Astrocyte of the spinal cord (primary cell): ENCODE measurements at places on chromosomes 7 and 10.

DNA sequence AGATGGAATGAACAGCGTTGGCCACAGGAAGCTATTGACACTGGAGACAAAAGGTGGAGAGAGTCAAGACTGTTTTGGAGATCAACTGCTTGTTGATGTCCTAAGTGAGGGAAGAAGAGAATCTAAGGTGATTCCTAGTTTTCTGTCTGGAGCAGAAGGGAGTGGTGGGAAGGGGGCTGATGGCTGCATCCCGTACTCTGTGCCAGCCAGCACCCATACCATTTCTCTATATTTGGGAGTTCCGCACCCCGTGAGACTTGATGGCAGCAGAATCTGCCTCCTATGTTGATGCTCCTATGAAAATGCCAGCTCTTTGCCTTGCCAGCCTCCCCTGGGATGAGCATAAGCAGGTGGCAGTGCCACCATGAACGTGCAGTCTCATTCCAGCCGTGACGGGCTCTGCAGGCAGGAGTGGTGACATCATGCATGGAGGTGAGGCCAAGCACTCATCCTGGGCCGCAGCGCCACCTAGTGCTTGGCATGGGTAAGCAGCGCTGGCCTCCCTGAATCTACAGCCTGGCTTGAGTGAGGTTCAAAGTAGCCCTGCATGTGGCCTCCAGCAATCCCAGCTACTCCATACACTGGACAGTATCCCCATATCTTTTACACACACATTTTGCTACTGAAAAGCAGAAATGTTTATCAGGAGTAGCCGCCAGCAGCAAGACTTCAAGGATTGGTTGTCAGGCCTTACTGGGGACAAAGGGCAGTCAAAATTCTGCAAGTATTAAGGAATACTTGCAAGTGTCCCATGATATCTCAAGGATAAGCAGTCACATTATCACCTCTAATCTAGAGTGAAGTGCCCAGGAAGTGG is 43.0 kb downstream of the PODXL start:
- DNase-seq: peak; percentile 82

DNA sequence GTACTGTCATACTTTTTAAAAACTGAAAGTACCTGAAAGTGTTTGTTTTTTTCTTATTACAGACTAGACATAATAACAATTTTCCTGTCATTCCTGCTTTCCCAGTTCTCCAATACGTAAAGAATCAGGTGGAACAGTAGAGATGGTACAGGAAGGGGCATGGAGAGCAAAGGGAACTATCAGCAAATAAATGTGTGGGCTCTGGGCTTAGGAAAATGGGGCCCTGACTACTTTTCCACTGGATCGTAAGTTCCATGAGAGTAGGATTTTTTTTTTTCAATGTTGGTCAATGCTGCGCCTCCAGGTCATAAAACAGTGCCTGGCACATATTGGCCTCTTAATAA is 15.2 kb upstream of the FAS start:
- DNase-seq: no peak

- DNase-seq: no peak
Measured at GRCh38 chr10:24674892-24675632, 48.6 kb downstream of the ARHGAP21 start.

- no peak for DNase-seq
Measured at GRCh38 chr10:77562742-77563141, 74.9 kb downstream of the KCNMA1 start.

GRCh38 chr10:131004276-131004675 is 307.2 kb downstream of the TCERG1L start:
- no peak for DNase-seq

DNA sequence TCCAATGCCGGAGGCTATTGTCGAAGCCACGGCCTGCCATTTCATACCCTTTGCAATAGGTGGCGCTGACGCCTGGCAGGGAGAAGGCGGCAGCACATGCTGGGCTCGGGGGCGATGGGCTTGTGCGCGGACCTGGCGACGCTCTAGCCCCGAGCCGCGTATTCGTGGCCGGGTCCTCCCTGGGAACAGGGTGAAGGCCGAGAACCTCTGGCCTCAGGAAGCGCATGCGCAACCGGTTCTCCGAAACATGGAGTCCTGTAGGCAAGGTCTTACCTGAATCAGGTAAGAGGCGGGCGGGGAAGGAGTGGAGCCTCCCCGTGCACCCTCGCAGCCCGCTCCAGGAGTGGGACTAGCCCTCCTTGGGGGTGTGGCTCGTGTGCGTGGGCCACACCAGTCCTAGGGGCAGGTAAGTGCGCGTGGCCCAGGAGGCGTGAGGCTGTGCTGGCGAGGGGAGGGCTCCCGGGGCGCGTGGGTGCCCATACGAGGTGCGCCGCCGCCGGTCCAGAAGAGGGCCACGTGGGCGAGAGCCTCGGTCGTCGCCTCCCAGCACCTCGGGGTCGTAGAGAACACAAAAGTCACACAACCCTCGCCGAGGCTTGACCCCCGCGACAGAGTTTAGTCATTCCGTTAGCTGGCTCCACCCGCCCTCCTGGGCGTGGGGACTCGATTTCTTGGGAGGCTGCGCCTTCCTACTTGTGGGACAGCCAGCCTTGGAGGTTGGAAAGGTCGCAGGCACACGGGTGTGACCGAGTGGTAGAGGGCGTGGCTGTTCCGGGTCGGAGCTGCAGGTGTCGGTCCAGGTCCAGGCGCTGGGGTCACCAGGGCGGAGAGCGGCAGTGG is 5.6 kb upstream of the MEST start:
- no peak for DNase-seq

DNA sequence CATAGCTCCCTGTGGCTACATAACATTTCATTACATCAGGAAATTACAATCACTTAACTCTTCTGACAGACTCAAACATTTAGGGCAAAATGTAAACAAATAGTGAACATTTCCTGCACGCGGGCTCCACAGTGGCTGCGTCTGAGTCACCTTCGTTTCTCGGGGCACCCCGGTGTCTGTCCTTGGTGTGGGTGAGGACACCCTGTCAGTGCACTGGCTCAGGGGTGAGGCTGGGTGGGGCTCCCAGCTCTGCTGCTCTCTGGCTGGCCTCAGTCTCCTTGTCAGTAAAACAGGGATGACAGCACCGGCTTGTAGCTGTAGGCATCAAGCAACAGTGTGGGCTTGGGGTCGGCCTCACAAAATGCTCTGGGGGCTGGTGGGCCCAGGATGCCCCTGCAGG is 237.1 kb upstream of the SHH start:
- no peak for DNase-seq

DNA sequence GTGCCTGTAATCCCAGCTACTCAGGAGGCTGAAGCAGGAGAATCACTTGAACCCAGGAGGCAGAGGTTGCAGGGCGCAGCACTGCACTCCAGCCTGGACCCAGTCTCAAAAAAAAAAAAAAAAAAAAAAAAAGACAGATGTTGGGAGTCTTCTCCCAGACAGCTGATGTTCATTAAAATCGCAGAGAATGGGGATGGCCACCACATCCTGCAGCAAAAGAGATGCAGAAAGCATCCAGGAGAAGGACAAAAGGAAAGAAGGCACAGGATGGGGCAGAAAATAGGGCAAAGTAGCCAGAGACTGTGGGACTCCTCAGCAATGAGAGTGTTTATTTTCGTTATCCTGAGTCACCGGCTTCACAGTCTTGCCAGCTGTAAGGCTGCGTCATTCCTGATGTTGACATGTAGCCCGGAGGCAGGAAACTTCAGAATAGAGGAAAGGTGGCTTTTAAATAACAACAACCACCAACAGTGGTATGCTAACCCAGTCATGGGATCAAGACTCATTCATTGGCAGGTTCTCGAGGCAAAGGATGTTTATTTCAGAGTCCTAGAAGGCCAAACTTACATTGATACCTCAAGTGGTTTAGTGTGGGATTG is 149.5 kb upstream of the SVIL start:
- peak; percentile 99 for DNase-seq

- no peak for DNase-seq
Measured at GRCh38 chr10:42150428-42151061, 487.8 kb downstream of the ZNF33B start.

DNA sequence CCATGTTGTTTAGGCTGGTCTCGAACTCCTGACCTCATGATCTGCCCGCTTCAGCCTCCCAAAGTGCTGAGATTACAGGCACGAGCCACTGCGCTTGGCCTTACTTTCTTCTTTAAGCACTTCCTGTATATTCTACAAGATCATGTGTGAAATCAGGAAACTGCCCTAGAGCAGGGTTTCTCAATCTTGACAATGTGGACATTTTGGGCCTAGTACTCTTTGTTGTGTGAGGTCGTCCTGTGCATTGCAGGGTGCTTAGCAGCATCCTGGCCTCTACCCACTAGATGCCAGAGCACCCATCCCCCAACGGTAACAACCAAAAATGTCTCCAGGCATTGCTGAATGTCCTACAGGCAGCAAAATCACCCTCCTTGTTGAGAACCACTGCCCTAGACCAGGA is 24.7 kb downstream of the RRP12 start:
- no peak for DNase-seq

GRCh38 chr10:44118500-44118899 is 266.4 kb downstream of the CXCL12 start:
- DNase-seq: no peak

DNA sequence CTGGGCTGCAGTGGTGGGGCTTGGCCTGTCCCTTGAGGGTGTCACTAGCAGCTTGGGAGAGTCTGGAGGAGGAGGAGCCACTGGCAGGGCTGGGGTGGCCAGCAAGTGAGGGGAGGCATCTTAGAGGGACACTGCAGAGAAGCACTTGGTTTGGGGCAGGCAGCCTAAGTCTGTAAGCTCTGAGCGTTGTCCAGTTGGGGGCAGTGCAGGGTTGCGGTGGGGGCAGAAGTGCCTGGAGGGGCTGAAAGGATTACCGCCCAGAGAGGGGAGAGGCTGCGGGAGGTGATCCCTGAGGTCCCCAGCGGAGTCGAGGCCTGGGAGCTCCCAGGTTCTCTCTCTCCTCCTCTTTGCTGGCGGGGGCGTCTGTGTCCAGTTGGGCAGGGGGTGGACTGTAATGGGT is 7.4 kb downstream of the ADCYAP1R1 start:
- DNase-seq: no peak

DNA sequence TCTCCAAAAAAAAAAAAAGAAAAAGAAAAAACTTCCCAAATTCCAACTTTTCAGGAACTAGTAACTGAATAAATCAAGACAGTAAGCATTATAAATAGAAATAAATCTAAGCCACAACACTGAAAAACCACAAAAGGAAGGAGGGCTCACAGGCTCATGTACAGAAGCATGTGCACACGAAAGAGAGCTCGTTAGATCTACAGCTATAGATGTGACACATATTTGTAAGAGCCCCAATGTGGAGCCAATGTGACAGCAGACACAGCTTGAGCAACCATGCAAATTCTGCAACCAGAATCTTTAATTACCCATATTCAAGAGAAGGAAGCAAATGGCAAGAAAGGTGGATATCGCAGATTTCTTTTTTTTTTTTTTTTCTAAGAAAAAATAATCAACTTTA is 94.7 kb downstream of the SORBS1 start:
- DNase-seq: no peak

DNA sequence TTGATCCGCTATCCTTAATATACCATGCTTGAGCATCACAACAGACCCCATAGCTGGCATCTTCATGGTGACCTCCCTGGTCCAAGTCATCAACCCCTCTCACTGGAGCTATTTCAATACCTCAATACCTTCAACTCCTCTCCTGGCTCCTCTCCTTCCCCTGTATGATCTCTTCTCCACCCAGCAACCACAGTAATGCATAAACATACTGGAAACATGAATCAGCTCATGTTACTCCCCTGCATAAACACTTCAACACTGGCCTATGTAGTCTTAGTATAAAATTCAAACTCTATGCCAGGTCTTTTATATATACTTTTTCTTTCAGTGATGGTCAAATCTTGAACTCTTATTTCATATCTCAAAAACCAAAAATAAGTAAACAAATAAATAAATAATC is 31.8 kb upstream of the TMEM273 start:
- no peak for DNase-seq

DNA sequence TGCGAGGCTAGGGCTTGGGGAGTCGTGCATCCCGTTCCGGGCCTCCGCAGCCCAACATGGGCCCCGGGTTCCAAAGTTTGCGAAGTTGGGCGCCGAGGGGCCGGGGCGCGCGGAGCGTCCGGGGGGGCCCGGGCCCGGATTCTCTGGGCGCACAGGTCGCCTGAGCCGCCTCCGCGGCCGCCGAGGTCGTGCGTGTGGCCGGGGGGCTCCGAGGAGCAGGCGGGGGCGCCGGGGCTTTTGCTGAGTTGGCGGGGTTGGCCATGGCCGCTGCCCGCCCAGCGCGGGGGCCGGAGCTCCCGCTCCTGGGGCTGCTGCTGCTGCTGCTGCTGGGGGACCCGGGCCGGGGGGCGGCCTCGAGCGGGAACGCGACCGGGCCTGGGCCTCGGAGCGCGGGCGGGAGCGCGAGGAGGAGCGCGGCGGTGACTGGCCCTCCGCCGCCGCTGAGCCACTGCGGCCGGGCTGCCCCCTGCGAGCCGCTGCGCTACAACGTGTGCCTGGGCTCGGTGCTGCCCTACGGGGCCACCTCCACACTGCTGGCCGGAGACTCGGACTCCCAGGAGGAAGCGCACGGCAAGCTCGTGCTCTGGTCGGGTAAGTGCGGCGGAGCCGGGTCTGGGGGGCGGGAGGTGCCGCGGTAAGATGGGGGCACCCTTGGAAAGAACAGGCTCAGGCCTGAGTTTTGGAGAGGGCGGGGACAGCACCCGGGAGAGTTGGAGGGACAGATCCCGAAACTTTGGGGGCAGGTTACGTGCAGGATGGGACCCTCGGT is 643 bp downstream of the SMO start:
- DNase-seq: no peak

GRCh38 chr10:923844-924523 is 7.5 kb downstream of the LARP4B start:
- DNase-seq: no peak

DNA sequence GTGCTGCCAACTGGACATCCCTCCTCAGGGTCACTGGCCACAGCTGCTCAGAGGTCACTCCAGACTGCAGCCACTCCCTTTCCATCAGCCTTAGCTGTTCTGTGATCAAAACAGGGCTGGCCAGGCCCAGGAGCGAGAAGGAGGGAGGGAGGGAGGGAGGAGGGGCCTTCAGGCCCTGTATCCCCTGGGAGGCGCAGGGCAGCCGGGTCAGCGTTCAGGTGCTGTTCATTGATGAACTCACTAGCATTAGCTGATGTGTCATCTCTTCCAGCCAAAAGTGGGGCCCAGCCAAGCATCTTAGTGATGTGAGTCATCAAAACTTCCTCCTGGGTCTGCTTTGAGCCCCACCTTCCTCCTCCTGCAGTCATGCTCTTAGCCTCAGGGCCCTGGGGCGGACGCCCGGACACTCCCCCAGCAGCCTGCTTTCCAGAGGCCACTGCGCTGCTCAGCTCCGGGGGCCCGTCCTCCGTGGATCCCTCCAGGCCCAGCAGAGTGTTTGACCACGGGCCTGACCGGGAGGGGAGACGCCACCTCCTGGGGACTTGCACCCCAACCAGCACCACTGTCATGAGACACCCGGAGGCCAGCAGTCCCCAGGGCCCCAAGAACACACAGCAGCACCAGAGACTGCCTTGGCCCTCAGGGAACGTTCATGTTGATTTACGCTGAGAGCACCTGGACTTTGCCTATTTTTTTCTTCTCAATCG is 149.2 kb downstream of the PRKAG2 start:
- DNase-seq: peak; percentile 94

- no peak for DNase-seq
Measured at GRCh38 chr10:122553341-122553740, 7.2 kb upstream of the DMBT1 start.

GRCh38 chr7:90972906-90973550 is 291.2 kb upstream of the FZD1 start:
- DNase-seq: no peak

- DNase-seq: no peak
Measured at GRCh38 chr7:1872191-1873069, 202.4 kb downstream of the ELFN1 start.

- DNase-seq: peak; percentile 74
Measured at GRCh38 chr10:102644646-102645387, 538 bp downstream of the TRIM8 start.
